ENCODE measurements at places on chromosomes 11 and 22.

- DNase-seq = no peak
Observed at GRCh38 chr11:34655335-34656008, 34.6 kb downstream of the EHF start.

DNA sequence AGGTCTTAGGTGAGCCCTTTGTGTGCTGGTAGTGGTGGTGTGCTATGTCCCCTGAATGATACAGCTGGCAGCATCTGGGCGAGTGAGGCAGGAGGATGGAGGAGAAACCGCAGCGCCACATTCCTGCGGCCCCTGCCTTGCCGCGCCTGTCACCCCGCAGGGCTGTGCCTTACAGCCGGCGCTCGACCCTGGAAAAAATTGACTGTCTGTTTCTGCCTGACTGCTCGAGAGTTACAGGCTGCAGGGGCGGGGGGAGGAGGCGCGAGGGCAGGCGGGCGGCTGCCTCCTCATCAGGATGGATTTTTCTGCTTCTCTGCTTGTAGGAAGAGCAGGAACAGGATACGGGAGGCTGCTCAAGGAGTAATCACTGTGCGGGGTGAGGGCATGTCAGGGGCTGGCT is 443.4 kb downstream of the MIAT start:
- no peak for DNase-seq

GRCh38 chr11:83035070-83035854 is 36.4 kb downstream of the RAB30 start:
- no peak for DNase-seq

DNA sequence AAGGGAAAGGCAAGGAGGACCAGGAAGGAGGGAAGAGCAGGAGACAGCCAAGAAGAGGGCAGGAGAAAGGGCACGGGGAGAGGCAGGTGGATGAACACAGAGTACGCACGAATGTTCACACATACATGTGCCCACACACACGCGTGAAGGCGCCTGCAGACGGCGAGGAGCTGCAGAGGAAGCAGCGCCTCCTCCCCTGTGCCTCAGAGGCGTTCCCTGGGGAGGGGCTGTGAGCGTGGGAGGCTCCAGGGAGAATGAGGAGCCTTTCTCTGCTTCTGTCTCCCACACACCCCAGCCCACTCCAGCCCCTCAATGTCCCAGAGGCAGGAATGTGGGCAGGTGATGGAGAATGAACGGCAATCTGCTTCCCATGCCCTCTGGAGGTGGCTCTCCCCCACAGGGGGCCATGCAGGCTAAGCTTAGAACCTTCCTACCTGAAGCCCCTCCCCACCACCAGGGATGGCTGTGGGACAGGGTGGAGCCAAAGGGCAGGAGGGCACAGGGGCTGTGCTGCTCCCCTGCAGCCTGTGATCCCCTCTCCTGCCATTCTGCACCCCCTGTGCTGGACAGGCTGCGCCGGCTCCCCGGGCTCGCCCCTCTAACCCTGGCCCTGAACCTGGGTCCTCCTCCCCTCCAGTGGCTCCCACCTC is 25.3 kb downstream of the PPM1F start:
- DNase-seq = no peak

DNA sequence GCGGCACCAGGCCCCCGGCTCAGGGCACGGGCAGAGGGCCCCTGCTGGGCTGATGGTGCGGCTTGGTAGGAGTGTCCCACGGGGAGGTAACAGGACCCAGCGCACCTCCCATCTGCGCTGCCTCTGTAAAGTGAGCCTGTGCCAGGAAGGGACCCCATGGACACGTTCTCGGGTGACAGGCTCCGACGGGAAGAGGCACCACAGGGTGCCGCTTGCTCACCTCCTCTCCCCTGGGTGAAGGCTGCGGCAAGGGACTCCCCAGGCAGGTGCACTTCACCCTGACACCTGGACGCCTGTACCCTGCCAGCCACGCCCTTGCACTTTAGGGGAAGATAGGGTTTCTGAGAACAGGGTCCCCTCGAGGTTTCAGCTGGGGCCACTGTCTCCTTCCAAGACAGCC is 48.1 kb downstream of the SHANK2 start:
- no peak for DNase-seq

- no peak for DNase-seq
Observed at GRCh38 chr22:29690476-29690875, 29.3 kb upstream of the CABP7 start.

DNA sequence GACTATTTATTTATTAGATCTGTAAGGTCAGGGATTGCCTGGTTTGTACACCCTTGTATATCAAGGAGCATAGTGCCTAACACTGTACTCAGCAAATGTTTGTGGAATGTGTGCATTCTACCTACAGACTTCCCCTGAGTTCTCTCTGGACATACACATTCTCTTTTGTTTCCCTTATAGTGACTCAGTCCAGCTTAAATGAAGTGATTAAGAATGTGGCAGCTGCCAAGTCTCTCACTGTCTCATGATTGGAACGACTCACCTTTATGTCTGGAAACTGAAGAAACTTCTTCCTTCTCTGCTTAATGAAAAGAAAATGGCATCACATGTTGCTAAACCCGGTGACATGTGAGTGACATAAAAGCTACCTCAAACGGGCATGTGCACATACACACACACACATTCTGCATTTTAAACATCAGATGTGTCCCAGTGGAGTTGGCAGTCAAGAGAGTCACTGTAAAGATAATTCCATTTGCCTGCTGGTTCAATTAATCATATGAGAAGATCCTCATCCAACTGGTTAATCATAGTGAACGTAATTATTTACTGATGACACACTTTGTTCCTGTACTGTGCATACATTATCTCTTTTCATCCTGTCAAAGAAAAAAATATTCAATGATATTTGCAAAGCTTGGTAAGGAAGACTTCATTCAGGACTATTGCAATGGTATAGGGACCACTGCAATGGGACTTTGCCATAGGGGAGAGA is 42.8 kb downstream of the GLYAT start:
- DNase-seq = no peak

DNA sequence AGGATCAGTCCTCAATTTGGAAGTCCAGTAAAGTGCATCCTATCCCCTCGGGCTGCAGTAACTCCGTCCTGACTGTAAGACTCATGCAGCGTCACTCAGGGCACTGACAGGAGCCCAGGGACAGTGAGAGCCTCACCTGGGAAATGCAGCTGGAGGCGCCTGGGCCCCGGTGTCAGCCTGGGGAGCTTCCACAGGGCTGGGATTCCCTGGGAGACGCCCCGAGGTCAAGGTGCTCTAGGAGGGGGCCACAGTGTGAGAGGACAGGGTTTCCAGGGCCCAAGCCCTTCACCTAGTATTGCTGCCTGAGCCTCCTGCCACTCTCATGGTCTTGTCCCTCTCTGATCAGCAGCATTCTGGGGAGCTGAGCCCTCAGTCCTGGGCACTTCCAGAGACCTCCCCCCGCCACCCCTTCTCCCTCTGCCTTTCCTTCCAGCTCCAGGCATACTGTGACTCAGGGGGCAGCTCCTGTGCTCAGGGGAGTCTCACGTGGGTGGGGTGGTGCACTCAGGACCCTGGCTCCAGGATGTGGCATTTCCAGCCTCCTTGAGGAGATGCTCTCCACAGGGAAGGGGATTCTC is 99.1 kb upstream of the IGLL5 start:
- no peak for DNase-seq

GRCh38 chr11:122799406-122800105 is 38.7 kb upstream of the CRTAM start:
- DNase-seq = no peak

GRCh38 chr11:88017666-88018065 is 157.6 kb downstream of the RAB38 start:
- DNase-seq = no peak

- DNase-seq = peak; percentile 53
Observed at GRCh38 chr11:62553080-62553838, 6.7 kb upstream of the AHNAK start.

DNA sequence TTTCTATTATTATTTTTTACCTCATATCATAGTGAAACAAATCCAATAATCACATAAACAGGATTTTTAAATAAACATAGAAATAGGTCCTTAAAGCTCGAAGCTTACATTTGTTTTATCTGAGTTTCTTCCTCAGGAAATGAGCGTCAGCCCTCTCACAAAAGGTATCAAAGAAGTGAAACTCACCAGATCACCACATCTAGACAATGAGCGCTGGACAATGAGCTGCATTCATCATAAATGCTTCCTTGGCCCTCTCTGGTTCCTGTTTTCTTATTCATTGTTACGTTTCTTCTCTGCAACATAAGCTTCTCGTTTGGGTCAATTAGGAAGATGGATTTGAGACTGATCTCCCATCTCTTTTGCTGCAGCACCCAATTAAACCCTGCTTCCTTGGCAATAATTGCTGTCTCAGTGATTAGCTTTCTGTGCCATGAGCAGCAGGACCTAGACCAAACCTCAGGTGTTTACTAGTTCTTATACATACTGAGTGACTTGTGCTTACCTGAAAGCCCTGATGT is 649.9 kb upstream of the LUZP2 start:
- DNase-seq = no peak

- no peak for DNase-seq
Observed at GRCh38 chr11:32891657-32892354, 805 bp upstream of the QSER1 start.

GRCh38 chr11:117835576-117835975 is 11.0 kb upstream of the FXYD2 start:
- no peak for DNase-seq

DNA sequence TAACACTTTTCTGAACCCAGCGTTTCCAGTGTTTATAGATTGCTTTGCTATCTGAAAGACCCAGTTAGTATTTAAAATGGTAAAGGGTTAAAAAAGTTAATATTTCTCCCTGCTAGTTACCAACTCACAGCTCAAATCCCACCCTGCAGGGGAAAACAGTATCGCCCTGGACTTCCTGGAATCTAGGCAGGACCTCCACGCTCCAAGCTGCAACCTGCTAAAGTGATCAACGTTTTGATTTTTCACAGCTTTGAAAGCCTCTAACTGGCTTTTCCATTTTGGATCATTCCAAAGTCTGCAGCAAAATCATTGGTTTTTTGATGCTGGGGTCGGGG is 4.6 kb downstream of the FZD4 start:
- no peak for DNase-seq

DNA sequence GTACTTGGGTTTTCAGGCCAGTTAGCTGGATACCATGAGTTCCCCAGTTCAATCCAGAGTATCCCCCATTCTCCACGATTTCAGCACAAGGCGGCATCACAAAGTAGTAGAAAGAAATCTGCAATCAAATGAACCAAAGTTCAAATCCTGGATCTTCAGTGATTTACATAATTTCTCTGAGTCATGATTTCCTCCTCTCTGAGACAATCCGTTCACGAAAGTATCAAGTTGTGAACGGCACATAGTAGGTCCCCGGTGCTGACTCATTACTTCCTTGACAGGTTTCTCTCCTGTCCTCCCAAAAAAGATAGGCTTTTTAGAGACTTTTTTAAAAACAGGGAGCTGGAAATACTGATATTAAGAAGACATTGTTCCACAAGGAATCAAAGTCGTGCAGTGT is 69.1 kb upstream of the AKIP1 start:
- no peak for DNase-seq

DNA sequence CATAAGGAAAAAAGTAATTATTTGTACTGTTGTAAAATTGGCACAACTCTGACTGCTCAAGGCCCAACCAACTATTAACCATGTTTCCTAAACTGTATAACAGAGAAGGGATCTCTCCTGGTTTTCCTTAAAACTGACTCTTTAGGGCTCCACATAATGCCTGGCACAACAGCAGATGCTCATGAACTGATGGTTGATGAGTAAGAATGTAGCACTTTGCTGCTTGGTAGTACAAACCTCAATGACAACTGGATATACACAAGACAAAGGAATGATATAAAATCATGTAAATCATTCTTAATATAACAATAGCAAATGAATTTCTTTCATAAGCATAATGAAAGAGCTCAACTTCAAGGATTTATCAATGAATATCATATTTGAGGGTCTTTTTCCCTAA is 11.7 kb downstream of the MSANTD2 start:
- no peak for DNase-seq

GRCh38 chr11:96337541-96338431 is 5.2 kb downstream of the MAML2 start:
- no peak for DNase-seq

- DNase-seq = no peak
Observed at GRCh38 chr22:46201059-46201757, 48.9 kb downstream of the CDPF1 start.

Data from effector memory CD8-positive, alpha-beta T cell (primary cell).